Vagina (tissue), 2 donors: ENCODE measurements at places on chromosomes 13 and 19.

- DNase-seq, result no peak
Measured at GRCh38 chr13:33015791-33016323, 366 bp upstream of the KL start.

- DNase-seq, result no peak
Measured at GRCh38 chr19:51441410-51442390, 16.6 kb downstream of the SIGLEC8 start.

DNA sequence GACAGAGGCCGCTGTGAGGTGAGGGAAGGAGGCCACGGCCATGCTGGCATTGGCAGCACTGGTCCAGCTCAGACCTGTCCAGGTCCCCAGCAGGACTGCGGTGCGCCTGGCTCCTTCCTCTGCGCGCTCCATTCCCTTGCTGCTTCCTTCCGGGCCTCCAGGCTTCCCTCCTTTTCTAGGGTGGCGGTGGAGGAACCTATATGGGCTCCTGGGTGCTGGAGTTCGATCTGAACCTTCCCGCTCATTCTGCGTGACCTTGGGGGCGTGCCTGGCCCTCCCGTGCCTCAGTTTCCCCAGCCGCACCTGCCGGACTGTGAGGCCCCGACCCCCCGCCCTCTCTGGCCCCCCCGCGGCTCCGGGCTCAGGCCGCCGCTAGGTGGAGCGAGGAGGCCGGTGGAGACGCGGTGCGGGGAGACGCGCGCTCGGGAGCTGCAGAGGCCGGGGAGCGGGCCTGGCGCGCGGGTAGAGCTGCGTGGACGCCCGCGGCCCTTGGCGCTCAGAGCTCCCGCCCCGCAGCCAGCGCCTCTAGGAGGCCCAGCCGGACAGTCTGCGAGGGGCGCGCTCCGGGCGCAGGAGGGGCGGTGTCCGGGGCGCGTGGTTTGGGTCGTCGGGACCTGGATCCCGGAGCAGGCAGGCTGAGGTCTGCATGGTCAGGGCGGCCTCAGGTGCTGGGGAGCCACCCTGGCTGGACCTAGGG lies 29.9 kb downstream of the EFNA2 start:
- no peak for DNase-seq

- DNase-seq, result peak; percentile 77
Measured at GRCh38 chr13:110254151-110254679, 52.7 kb downstream of the COL4A1 start.

DNA sequence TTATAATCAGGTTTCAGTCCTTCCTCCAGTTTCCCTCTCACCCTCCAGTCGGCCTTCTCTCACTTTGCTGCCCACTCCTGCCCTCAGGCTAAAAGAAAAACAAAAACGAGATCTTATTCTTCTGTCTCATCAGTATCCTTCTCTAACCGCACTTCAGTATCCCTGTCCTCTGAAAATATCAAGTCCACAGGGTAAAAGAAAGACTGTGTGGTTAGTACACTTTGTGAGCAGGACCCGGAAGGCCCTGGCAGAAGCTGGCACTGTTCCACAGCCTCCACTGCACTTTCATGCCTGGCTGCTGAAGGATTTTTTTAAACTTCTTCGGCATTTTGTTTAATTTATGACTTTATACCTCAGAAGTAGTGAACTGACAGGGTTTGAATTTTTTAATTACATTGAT lies 51.8 kb downstream of the TM9SF2 start:
- no peak for DNase-seq

GRCh38 chr19:6354098-6354674 lies 7.1 kb upstream of the CLPP start:
- no peak for DNase-seq

GRCh38 chr19:39671739-39672363 lies 16.1 kb downstream of the LGALS16 start:
- no peak for DNase-seq

- no peak for DNase-seq
Measured at GRCh38 chr19:48489608-48490216, 20.5 kb downstream of the CYTH2 start.

GRCh38 chr19:1992759-1993260 lies 22.7 kb downstream of the BTBD2 start:
- no peak for DNase-seq

DNA sequence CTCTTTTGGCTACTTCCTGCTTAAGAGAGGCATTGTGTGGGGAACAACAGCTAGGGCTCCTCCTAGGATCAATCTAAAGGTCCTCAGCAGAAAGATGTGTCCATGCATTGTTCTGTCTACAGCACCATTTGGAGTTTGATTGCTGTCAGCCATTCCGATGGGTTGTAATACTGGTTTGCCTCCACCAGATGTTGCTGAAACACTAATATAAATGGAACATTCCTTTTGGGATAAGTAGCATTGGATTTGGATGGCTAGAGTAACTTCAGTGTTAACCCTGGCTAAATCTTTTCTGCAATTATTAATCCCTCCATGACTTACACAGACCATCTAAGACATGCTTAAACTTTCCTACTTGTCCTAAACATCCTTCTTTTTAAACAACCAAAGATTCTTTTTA lies 104.2 kb downstream of the TDRD3 start:
- DNase-seq, result no peak

- DNase-seq, result no peak
Measured at GRCh38 chr13:111245576-111246384, 74.7 kb upstream of the TEX29 start.

DNA sequence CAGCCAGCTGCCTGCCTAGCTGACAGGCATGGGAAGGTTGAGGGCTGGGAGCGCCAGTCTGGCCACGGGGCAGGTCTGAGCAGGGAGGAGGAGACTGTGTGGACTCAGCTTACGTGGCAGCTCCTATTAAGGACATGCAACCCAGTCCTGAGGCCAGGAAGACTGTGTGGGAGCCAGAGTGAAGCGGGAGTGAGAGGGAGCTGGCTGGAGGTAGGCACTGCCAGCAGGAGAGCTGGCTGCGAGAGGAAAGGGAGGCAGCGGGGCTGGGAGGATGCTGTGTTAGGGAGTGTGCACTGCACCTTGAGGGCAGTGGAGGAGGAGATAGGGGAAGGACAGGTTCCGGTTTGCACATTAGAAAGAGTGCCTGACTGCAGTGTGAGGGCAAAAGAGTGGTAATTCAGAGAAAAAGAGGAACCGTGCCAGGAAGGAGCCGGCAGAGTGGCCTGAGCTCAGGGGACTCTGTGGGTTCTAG lies 99.2 kb downstream of the SLC7A1 start:
- DNase-seq, result no peak

GRCh38 chr13:43180837-43181236 lies 157.5 kb downstream of the DNAJC15 start:
- no peak for DNase-seq

DNA sequence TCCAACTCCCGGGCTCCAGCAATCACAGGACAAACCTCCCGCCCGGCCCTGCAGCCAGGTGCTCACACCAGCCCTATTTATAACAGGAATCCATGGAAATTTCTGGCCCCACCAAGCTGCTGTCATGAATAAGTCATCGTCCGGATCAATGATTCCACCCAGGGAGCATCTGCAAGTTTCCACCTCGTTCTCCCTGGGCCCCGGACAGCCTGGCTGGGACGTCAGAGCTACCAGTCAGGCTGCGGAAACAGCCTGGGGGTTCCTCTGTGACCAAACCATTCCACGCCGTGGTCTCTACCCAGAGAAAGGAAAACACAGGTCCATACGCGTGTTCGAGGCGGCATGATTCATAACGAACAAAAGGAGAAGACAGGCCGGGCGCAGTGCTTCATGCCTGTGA lies 20.7 kb upstream of the PTBP1 start:
- DNase-seq, result no peak

- no peak for DNase-seq
Measured at GRCh38 chr13:102814793-102815192, 15.9 kb downstream of the BIVM start.

GRCh38 chr19:55161571-55162322 lies 4.2 kb upstream of the TNNI3 start:
- no peak for DNase-seq

- no peak for DNase-seq
Measured at GRCh38 chr13:110910013-110910890, 4.6 kb downstream of the ANKRD10 start.

- no peak for DNase-seq
Measured at GRCh38 chr13:46176756-46177155, 5.2 kb downstream of the LCP1 start.

DNA sequence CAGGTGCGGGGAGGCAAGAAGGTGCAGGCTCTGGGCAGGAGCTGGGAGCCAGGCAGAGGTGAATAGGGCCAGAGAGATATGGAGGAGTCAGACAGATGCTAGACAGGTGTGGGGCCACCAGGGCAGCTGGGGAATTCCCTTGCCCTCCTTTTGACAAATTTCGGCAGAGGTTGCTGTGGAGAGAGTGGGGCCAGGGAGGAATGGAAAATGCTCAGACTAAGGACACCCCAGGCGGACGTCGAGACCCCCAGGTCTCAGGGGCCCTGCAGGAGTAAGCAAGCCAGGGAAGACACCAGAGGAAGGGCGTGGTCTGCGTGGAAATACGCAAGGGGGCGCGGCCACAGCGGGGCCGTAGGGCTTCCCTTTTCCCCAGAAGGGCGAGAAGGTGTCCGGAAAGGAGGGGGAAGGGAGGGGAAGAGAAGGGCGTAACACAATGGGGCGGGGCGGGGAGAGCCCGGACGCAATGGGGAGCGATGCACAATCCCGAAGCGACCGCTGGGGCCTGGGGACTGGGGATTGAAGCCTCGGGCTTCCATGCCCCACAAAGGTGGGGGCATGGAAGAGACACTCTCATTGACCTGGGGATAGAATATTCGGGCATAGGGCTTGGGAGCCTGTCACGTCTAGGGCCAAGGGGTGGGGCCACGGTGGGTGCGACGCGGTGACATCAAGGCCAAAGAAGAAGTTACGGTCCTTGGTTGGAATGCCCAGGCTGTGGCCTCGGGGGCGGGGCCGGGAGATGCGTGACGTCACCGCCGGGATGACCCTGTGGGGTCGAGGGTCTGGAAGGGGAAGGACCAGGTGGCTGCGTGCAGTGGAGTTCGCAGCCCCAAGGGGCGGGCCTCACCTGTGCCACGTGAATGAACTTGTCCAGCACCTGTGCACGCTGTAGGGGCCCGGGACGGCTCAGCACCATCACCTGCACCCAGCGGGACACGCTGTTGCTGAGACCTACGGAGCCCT lies 8.2 kb downstream of the RASGRP4 start:
- no peak for DNase-seq

- no peak for DNase-seq
Measured at GRCh38 chr13:31518645-31519044, 220.7 kb upstream of the RXFP2 start.

- no peak for DNase-seq
Measured at GRCh38 chr13:93226623-93227279, at the start of gene GPC6. TSS of gene GPC6 (plus strand) at chr13:93226807.

GRCh38 chr19:57099199-57099661 lies 20.6 kb upstream of the USP29 start:
- no peak for DNase-seq

- DNase-seq, result no peak
Measured at GRCh38 chr13:97719736-97720135, 233.7 kb upstream of the IPO5 start.

GRCh38 chr13:46874006-46874405 lies 22.8 kb downstream of the HTR2A start:
- no peak for DNase-seq

DNA sequence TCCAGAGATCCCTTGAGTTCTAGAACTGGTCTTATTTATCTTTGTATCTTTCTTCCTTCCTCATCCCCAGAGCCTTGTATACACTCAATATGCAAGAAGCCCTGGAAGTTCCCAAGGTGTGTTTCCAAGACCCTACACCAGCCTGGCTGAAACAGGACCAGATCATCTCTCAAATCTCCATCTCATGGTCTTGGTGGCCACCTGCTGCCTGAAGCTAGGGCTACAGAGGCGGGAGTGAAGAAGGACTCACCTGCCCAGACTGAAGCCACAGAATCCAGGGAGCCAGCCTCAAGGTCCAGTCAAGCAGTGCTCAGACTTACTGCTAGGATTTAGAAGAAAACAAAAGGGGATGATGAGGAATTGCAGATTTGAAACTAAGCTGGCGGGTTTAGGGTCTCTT lies 6.1 kb upstream of the CYSLTR2 start:
- no peak for DNase-seq

- DNase-seq, result no peak
Measured at GRCh38 chr13:36998624-36999041, 507 bp downstream of the ALG5 start.

DNA sequence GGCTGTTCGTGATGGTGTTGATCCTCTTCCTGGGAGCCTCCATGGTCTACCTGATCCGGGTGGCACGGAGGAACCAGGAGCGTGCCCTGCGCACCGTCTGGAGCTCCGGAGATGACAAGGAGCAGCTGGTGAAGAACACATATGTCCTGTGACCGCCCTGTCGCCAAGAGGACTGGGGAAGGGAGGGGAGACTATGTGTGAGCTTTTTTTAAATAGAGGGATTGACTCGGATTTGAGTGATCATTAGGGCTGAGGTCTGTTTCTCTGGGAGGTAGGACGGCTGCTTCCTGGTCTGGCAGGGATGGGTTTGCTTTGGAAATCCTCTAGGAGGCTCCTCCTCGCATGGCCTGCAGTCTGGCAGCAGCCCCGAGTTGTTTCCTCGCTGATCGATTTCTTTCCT lies 12.2 kb upstream of the C19orf33 start:
- no peak for DNase-seq

GRCh38 chr19:664913-665443 lies 2.0 kb upstream of the RNF126 start:
- DNase-seq, result no peak

- no peak for DNase-seq
Measured at GRCh38 chr19:41886761-41887710, 4.1 kb downstream of the ARHGEF1 start.

DNA sequence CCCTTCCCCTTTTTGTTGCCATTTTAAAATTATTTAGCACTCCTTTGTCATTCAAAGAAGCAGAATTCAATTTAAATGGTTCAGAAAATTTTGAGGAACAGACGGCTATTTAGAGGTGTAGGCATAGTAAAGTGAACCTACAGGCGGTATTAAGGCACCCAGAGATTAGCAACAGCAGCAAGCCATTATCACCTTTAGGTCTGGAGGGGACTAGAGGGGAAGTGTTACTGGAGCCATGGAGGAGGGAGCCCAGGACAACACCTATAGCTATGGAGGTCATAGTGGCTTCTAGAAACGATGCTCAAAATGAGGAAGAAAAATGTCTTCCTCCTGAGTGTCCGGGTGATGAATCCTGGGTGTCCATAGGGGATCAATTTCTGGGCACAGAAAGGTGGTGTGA lies 25.8 kb upstream of the MBNL2 start:
- no peak for DNase-seq

- no peak for DNase-seq
Measured at GRCh38 chr13:48731001-48731658, 77.4 kb downstream of the CYSLTR2 start.

- DNase-seq, result no peak
Measured at GRCh38 chr13:33224191-33224590, 61.4 kb downstream of the STARD13 start.
